GM04504 (cell line): ENCODE measurements at places on chromosomes 12 and 14.

GRCh38 chr14:96202441-96203094, 2.1 kb upstream of the BDKRB2 start:
- DNase-seq = no peak

- no peak for DNase-seq
These were observed 600.2 kb downstream of the TRHDE start for GRCh38 chr12:72872238-72872887.

DNA sequence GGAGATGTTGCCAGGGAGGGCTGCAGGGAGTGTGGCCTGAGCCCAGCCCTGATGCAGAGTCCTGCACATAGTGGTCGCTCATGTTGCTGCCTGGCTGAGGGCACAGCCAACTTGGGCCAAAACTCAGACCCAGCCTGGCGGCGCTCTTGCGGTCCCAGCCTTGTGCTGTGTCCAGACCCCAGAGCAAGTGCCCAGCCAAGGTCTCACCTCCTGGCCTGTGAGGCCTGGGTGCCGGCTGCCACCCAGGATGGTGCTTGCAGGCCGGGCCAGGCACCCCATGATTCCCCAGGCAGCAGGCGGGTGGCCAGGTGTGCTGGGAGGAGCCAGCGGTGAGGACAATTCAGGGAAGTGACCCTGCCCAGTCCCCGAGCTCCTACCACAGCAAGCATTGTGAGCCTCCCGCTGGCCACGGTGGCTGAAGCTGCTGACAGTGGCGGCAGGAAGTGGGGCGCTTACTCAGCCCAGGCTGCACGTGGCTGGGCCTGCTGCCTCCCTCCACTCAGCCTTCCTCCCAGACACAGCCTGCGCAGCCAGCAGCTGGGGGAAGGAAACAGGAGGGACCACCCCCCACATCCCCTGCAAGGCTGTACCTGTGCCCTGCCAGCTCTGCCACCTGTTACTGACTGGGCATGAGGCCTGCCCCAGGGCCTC, 17.7 kb upstream of the PGF start:
- DNase-seq = no peak

- no peak for DNase-seq
These were observed 14.9 kb downstream of the TBX5 start for GRCh38 chr12:114391088-114391487.

GRCh38 chr12:110354172-110354780, 49.2 kb downstream of the ANAPC7 start:
- DNase-seq = no peak

- no peak for DNase-seq
These were observed 224.1 kb downstream of the ASCL1 start for GRCh38 chr12:103181366-103182152.

- DNase-seq = no peak
These were observed 107.2 kb upstream of the FGD4 start for GRCh38 chr12:32292151-32292550.

GRCh38 chr12:10554756-10555481, 49.2 kb downstream of the EIF2S3B start:
- no peak for DNase-seq
